ENCODE measurements at places on chromosomes 1 and 21.
A peak's percentile ranks its signal among the peaks of the same experiment; 100 is the strongest.

DNA sequence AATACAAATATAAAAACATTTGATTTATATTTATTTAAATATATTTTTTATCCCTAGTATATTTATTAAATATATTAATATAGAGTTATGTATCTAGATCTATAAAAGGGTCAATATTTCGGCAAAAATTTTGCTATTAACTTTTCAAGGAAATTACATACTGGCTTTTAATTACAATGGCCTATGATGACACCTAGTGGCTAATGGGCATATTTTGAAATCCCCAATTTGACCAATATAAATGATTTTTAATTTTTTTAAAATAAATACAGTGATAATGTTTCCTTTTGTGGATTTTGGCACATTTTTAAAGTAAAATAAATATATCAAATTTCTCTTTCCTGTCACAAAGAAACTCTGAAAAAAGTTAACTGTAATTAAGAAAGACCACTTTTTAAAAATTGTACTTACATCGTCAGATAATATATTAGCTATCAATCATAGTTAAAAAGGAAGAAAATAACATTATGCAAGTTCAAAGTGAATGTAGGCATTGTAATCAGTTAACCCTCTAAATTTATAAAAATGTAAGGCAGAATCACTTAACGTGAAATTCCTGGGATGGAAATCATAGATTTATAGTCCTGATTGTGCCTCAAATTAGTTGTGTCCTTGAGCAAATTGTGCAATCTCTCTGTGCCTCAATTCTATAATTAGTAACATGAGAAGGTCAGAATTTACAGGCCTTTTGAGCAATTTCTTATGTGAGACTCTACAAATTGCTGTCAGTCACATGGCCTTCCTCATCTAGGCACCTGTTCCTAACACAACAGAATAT, 25.6 kb upstream of the RGS13 start:
- DNase-seq, result no peak

DNA sequence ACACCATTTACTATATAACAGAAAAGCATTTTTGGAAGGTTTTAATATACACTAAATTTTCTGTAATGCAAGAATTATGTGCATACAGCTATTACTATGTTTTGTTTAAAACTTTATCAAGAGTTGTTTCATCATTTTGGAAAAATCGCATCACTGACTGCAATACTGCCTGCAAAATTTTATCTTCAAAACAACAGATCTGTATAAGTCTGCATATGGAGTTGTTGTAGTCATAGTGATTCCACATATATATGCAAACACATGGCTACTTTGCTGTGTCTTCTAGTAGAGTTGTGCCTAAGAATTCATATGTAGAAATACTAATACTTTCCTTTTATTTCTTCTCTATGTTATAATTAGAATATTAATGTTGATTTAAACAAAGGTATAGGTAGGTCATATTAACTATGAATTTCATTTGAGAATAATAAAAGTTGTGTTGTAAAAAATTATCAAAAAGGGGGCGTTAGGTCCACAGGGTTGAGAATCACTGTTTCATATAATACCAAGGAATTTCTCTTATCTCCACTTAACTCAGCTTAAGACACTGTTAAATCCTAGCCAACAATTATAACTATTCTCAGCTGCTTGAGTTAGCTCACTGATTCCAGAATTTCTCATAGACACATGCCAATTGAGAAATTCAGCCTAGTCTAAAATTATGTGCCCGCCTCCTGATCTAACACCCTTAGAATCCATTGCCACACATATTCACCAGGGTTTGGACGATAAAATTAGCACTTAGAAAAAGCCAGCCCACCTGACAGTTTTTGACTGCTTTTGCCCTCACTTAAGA, 22.9 kb upstream of the LAMC1 start:
- DNase-seq, result no peak

GRCh38 chr1:78240755-78241154, 195.0 kb downstream of the GIPC2 start:
- no peak for DNase-seq

DNA sequence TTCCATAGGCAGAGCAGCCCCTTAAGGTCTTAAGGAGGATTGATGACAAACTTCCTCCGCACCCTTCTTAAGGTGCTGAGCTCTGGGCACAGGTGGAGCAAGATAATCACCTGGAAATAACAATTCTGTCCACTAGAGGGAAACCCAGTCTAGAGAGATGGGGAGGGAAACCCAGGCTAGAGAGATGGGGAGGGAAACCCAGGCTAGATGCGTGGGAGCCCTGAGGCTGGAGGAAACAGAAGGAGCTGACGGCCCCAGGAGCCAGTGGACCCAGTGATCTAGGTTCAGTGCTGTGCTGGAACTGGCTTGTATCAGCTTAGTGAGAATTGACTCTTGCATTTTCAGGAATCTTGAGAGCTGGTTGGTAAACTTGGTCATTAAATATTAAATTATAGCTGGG, 17.8 kb upstream of the MYCL start:
- DNase-seq, result peak; percentile 55

- no peak for DNase-seq
Observed at GRCh38 chr1:75172556-75172955, 38.4 kb downstream of the LHX8 start.

DNA sequence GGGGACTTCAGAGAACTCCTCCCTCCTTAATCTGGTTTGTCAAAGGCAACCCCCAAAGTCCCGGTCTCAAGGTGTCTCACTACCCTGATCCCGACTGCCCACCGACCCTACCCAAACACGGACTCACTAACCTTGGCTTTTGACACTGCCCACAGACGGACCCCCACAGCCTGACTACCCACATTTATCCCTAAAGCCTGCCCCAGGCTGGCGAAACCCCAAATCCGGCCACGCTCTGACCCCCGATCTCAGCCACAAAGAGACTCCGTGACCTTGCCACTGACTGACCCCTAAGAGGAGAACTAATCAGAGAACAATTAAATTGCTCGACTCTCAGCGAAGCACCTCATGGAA, 5.2 kb downstream of the ID3 start:
- no peak for DNase-seq

GRCh38 chr1:18926315-18927081, 24.1 kb upstream of the ALDH4A1 start:
- peak; percentile 96 for DNase-seq

DNA sequence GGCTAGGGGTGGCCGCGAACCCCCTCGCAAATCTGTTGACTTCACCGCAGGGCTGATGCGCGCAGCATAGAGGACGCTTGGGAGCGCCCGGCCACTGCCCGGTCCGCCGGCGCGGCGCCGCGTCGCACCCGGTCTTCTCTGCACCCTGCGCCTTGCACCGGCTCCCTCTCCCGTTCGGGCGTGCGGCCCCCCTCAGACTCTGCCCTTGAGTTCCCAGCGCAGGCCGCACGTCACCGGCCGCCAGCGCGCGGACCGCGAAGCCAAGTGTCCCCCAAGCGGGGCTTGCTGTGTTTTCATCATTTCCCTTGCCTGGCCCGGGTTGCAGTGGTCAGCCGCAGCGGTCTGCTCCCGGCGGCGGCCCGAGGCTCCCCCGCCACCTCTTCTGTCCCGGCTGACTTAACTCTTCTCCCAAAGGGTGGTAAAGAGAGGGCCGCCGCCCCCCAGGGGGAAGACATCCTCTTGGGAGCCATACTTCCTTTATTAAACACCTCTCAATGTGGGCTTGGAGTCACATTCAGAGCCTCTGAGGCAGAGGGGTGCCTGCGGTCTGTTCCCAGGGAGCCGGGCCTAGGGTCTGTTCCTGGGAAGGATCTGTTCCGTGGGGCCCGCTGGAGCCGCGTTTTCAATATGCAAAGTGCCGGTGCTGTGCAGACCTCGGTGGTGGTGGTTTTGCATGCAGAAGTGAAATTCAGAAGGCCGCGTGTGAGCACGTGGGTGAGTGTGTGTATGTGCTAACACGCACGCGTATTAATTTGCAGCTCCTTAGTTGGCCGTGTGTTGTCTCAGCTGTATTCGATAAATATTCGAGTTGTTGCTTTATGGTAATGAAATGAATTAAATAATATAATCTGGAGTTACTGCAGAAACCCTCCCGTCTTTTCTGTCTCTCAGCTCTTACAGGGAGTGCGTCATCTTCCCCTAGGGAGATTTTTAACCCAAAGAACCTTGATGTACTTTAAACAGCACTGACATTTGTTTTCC, 17.6 kb downstream of the PBX1 start:
- DNase-seq, result no peak

GRCh38 chr1:212463565-212464285, 31.0 kb downstream of the NENF start:
- DNase-seq, result no peak

DNA sequence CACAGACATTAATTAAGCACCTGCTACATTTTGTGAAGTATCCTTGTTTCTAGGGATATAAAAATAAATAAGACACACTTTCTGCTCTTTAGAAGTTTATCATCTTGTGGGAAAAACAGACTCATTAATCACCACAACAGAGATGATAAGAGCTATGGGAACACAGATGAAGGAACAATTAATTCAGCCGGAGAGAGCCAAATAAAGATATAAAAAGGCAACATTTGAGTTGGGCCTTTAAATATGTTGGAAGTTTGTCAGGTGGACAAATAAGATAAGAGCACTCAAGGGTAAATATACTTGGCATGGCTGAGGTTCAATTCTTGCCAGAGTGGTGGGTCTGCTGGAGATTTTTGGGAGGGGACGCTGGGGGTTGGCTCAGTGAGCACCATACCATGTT, 34.2 kb upstream of the VTCN1 start:
- no peak for DNase-seq
